HuH-7 (cell line): ENCODE measurements at places on chromosomes 5 and 9.

DNA sequence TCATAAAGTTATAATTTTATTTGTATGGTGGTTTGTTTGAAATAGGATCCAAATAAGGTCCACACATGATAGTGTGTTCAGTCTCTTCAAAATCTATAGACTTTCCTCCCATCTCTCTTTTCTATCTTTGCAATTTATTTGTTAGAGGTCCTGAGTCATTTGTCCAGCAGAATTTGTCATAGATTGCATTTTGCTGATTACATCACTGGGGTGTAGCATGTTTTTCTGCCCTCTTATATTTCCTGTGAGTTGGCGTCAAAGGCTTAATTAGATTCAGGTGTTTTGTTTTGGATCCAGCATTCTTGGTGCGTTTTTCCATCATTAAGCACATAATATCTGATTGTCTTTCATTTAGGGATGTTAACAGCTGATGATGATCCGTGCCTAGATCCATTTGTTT is 15.0 kb downstream of the CYFIP2 start:
- no peak for DNase-seq

GRCh38 chr5:131563434-131564228 is 71.4 kb downstream of the RAPGEF6 start:
- peak; percentile 4 for DNase-seq

DNA sequence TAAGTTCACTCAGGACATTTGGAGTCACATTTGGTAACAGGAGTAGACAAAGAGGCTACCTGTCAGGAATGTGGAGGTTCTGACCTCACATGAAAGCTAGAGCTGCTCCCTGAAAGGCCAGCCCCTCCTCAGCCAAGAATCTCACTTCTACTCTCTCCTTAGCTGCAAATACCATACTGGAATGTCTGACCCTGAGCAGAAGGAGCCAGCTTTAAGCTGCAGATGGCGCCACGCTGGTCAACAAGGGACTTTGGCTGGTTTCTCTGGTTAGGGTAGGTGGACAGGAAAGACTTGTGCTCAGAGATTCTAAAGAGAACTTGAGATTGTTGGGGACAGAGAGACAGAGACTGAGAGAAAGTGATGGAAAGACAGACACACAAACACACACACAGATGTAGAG is 21.9 kb downstream of the ASTN2 start:
- no peak for DNase-seq

- DNase-seq, result peak; percentile 36
These were observed 62.0 kb downstream of the BHMT start for GRCh38 chr5:79173626-79174025.

DNA sequence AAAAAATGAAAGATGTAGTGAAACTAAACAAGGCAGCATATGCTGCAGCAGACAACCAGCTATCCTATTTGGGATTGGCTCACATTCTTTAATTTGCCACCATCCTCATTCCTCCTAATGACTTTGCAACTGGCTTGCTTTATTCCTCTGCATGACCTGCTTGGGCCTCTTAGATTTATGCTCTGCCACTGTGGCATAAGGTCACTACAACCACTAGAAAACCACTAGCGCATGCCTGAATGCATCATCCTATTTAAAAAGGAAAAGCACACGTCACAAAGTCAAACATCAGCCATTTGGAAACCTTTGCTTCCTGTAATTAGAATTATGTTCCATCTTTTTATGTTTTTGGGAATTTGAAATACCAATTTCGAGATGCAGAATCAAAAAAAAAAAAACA is 40.8 kb upstream of the CCDC152 start:
- DNase-seq, result no peak

GRCh38 chr5:41334758-41335157 is 121.4 kb upstream of the C6 start:
- no peak for DNase-seq

DNA sequence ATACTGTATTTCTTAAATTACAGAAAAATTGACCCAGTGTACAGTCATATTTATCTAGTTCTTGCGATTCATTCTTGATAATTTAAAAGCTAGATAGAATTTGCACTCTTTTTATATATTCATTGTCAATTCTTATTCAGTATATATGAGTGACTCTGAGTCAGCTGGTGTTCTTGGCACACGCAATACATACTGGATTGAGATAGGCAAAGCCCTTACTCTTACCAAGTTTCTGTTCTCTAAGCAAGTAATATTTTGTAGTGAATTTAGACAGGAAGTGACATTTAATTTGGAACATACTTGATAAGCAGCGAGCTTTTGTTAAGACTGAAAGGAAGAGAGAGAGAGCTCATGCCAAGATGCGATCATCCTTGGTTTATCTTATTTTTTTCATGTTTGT is 57.7 kb downstream of the GPBP1 start:
- DNase-seq, result no peak

DNA sequence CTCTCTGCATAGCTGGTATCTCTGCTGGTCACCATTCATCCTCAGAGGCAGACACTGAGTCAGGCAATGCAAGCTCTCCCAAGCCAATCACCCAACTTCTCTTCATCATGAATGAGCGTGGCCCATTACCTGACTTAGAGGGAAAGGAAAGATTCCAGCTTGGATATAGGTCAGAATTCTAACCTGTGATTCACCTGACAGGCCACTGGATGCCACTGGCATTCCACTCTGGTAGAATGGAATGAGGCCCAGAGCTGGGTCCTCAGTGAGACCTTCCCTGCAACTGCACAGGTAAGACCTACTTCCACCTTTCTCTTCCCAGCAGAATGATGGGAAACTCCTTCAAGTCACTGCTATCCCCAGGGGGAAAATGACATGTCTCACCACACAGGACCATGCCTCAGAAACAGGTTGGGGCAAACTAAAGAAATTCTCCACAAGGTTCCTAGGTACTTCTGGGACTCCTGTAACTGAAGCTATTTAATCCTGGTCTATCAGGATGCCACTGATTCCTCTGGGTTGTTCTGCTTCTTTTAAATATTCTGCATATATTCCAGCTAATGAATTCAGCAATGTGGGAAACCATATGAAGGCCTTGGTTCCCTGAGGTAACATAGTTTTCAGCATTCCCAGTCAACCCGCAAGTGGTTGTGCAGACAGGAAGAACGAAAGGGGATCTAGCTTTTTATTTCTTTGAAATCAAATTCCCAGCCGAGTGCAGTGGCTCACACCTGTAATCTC is 62.0 kb downstream of the SUSD1 start:
- peak; percentile 76 for DNase-seq

- no peak for DNase-seq
These were observed 109.2 kb downstream of the PAX5 start for GRCh38 chr9:36924757-36925432.

DNA sequence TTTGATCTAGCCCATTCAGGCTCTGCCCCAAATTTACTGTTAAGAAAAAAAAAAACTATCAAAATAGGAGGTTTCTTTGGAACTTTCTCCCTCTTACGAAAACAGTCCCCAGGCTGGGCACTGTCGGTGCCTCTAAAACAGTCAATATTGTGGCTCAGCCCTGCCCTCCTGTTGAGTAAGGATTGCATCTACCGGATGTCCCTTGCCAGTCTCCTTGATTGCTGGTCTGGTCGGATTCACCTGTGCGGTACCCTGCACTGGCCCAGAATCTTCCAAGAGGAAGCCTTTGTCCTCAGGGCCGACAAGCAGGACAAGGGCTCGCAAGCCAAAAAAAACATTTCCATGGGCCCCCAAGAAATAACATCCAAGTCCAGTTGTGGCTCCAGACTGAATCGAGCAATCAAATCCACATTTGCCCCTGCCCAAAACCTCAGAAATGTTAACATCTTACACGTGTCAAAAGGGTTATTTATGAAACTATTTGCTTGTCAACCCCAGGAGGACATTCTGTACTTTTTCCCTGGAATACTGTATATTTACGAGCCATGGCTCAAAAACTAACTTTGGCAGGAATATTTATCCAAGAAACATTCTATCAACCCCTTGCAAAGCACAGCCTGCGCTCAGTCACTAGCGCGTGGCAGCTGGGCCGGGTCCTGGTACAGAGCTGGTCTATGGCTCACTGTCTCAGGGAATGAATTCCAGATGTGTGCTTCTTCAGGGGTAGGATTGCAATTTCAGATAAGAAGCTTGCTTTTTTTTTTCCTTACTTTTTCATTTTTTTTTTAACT is 129.2 kb upstream of the ADRA1B start:
- no peak for DNase-seq

DNA sequence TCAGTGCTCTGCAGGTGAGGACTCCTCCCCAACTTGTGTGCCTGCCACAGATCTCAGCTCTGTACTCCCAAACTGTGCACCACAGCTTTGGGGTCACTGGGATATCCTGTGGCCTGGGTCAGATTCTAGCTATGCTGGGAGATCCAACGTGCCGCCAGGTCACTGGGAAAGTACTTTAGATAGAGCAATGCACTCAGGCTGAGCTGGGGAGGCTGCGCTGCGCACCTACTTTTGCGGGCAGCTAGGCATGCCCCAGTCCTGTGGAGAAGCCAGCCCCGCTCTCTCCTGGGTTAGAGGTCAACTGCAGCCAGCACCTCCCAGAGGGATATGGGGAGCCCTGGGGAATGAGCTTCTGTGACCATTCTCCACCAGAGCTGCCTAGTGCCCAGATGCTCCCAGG is 552.1 kb upstream of the CDH9 start:
- no peak for DNase-seq

- DNase-seq, result peak; percentile 26
These were observed 84.7 kb downstream of the PARP8 start for GRCh38 chr5:50751064-50751657.

DNA sequence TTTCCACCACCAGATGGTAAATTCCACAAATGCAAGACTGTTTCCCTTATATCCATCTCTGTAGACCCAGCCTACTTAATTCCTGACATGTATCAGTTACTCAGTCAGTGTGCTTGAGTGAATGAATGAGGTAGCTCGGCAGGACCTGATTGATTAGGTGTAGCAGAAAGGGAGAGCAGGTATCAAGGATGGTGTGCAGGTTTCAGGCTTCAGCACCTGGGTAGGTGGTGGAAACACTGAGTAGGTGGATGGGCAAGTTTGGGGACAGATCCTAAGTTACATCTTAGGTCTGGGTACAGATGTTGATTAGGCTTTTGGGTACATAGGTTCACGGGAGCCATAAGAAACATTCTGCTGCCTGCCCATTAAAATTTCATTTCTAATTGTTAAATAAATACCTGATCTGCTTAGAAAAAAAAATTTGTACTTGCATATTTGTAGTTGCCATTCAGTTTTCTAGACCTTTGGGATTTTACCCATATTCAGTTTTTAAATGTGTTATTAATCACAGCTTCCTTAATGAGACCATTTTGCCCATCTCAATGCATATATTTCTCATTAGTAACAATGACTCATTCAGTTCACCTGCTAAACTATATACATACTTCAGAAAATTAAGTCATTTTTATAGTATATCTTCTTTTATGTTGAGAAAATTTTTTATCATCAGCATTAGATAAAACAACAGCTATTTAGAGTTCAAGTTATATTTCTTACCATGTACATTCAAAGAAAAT is 111.8 kb downstream of the INIP start:
- DNase-seq, result no peak

- no peak for DNase-seq
These were observed 110.8 kb downstream of the BOD1 start for GRCh38 chr5:173505634-173506033.

- DNase-seq, result no peak
These were observed 593.1 kb upstream of the DAB2 start for GRCh38 chr5:40017918-40018317.

DNA sequence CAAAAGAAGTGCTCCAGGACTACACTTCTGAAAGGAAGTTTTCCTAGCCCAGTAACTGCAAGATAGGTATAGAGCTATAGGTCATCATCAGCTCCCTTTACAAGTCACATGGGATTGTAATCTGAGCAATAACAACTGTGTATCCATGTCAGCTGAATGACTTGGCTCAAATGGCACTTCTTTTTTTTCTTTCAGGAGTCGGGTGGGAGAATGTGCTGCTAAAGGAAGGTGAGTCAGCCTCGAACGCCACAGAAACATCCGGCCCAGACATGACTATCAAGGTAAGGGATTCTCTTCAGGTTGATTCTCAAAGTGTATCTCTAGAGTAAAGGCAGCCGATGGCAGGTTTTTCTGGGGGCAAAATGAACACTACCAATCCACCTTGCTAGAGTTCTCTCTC is 192.2 kb downstream of the C9orf152 start:
- no peak for DNase-seq

DNA sequence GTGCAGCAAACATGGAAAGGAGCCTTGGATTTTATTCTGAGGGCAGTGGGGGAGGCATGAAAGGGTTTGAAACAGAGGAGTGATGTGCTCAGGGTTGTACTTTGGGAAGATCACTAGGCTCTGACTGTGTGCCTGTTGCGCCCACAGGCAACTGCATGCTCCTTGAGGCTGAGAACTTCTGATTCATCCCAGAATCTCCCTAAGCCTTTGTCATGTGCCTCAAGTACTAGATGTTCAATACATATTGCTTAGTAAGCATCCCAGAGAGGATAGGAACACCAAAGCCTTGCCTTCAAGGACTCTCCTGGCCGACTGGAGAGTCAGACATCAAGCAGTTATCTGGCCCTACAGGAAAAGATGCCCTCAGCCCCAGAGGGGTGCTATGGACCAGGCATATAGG is 54.1 kb downstream of the ARHGEF37 start:
- DNase-seq, result no peak

GRCh38 chr5:149687486-149688168 is 42.5 kb upstream of the PPARGC1B start:
- DNase-seq, result no peak

GRCh38 chr9:2992427-2992826 is 148.5 kb upstream of the PUM3 start:
- DNase-seq, result no peak
